ENCODE measurements at places on chromosomes 16 and 17.
A peak's percentile ranks its signal among the peaks of the same experiment; 100 is the strongest.

DNA sequence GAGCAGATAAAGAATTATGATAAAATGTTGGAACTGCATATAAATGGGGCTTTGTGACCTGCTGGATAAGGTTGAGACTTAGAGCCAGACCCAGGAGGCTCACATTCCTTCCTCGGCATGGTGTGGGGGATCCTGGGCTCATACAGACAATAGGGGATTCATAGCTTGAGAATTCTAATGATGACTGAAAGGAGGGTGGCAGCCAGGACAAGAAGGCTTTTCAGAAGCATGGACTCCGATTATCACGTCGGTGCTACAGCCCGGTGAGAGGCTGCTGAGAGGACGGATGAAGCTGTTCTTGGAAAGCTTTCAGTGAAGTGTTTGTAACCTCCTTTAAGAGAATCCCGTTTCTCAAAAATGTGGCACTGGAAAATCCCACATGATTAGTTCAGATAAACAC, 167.2 kb downstream of the ANKFN1 start:
- no peaks in the 10 kb centered on the region for H3K36me3 ChIP-seq
- no peak overlapping the region for H3K4me3 ChIP-seq
- no peak overlapping the region for H3K27ac ChIP-seq
- no peaks in the 10 kb centered on the region for H3K4me1 ChIP-seq

DNA sequence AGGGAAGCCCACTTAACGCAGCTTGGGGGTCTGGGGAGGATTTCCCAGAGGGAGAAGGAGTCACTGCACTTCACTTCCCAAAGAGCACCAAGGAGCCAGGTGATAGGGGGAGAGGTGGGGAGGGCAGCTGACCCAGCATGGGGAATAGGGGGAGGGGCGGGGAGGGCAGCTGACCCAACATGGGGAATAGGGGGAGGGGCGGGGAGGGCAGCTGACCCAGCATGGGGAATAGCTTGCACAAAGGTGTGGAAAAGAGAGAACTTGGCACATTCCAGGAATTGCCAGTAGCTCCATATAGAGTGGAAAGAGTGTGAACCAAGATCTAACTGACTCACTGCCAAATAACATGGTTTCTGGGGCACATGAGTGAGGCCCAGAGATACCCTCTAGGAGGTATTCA, 110.3 kb downstream of the CCT6B start:
- no peak overlapping the region for H3K4me3 ChIP-seq
- no peaks in the 10 kb centered on the region for H3K36me3 ChIP-seq
- no peaks in the 10 kb centered on the region for H3K4me1 ChIP-seq
- no peaks in the 10 kb centered on the region for H3K27me3 ChIP-seq
- H3K27ac ChIP-seq = no peak overlapping the region

DNA sequence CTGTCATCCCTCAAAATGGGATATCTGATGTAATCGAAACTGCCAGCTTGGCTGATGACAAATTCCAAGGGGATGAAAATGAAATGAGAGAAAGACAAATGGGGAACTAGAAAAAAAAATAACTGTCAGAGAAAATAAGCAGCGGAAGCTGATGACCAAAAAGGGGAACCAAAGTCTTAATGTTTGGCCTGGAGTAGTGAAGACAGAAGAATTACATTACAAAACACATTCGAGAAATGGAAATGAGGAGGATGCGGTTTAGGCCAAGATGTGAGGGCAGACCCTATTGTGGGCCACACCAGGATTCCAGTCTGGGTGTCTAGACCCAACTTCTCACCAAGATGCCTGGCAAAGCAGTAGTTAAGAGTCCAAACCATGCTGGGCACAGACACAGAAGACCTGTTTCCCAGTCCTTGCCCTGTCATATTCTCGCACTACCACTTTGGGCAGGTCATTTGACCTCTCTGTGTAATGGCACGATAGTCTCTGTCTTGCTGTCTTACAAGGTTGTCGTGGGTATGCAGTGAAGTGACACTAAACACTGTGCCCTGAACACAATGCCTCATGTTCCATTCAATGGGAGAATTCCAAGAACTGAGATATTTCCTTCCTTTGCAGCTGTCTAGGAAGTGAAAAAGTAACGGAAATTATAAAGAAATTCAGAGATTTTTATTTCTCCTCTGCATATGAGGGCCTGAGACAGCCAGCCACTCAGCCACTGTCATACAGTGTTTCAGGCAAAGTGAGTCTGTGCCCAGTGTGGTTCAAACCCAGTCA, 12.3 kb upstream of the CCL2 start:
- no peaks in the 10 kb centered on the region for H3K27me3 ChIP-seq
- no peak overlapping the region for H3K4me3 ChIP-seq
- H3K36me3 ChIP-seq = no peaks in the 10 kb centered on the region
- no peaks in the 10 kb centered on the region for H3K4me1 ChIP-seq
- peak overlapping the region; percentile 43 for H3K27ac ChIP-seq

GRCh38 chr17:27571563-27572352, 59.2 kb upstream of the LGALS9 start:
- no peaks in the 10 kb centered on the region for H3K36me3 ChIP-seq
- no peak overlapping the region for H3K4me3 ChIP-seq
- no peaks in the 10 kb centered on the region for H3K27me3 ChIP-seq

GRCh38 chr16:81060576-81061306, 16.3 kb downstream of the C16orf46 start:
- H3K4me3 ChIP-seq = no peak overlapping the region
- H3K27me3 ChIP-seq = no peaks in the 10 kb centered on the region
- no peak for DNase-seq
- H3K4me1 ChIP-seq = no peaks in the 10 kb centered on the region

DNA sequence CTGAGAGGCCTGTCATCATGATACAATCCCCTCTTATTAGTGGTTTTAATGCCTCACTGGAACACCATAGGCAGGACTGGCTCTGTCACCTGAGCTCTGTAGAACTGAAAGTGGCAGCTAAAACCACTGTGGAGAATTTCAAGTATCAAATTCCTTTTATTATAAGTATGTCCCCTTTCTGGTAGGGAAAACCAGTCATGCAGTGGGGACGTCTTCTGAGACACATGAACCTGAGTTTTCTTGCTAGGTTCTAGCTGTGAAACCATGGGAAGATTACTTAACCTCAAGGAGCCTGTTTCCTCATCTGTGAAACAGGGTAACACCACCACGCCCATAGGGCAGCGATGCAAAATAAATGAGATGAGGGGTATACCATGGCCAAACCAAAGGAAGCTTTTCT, 4.7 kb downstream of the VAC14 start:
- peaks cover 21% of the 10 kb centered on the region for H3K4me1 ChIP-seq
- no peak overlapping the region for H3K4me3 ChIP-seq
- H3K36me3 ChIP-seq = no peaks in the 10 kb centered on the region
- no peaks in the 10 kb centered on the region for H3K27me3 ChIP-seq

- peaks cover 1% of the 10 kb centered on the region for H3K27me3 ChIP-seq
- H3K36me3 ChIP-seq = no peaks in the 10 kb centered on the region
- H3K27ac ChIP-seq = peak overlapping the region; percentile 98
- DNase-seq = no peak
- peaks cover 14% of the 10 kb centered on the region for H3K4me1 ChIP-seq
- no peak overlapping the region for H3K4me3 ChIP-seq
Observed at GRCh38 chr17:80456465-80457235, 19.8 kb downstream of the NPTX1 start.

DNA sequence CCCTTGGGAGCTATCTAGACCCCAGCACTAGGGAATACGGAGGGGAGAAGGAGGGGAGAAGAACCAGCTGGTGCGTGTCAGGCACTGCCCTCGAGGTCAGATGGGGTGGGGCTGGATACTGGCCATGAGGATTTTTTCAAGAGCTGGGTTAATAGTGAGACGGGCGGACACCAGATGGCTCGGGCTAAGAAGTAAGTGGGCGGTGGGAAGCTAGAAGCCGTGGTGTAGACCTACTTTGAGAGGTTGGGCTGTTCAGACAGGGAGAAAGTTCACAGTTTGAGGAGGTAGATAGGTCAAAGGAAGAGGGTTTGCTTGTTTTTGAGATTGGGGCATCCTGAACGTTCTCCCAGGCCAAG, 303.8 kb downstream of the SEC14L1 start:
- H3K27me3 ChIP-seq = no peaks in the 10 kb centered on the region
- peaks cover 56% of the 10 kb centered on the region for H3K4me1 ChIP-seq
- no peak overlapping the region for H3K4me3 ChIP-seq
- peak; percentile 49 for DNase-seq
- H3K36me3 ChIP-seq = no peaks in the 10 kb centered on the region

DNA sequence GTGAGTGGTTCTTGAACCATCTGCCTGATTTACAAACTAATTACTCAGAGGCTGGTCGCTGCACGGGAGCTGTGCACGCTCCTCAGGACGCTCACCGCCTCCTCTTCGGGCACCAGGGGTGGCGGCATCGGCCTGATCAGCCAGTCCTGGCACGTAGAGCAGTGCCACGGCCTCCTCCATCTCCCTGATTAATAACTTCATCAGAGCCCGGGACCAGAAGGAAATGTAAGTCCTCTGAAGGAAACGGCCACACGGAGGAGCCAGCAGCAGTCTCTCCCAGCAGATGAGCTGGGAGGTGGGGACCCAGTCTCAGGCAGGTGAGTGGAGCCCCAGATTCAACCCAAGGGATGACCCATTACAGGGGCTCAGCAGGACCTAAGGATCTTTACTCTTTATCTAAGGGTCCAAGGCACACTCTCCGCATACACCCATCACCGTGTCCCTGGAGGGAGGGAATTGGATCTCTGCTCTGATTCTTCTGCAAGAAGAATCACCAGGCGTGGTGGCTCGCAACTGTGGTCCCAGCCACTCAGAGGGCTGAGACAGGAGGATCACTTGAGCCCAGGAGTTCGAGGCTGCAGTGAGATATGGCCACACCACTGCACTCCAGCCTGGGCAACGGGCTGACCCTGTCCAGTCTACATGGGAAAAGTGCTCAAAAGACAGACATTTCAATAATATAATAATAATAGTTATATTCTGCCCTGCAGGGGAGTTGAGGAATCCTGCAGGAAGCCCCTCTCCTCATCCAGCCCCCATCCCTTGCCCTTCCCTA, 366.5 kb downstream of the SEC14L1 start:
- no peaks in the 10 kb centered on the region for H3K36me3 ChIP-seq
- H3K4me3 ChIP-seq = no peak overlapping the region
- peak; percentile 3 for DNase-seq
- H3K27me3 ChIP-seq = no peaks in the 10 kb centered on the region
- H3K4me1 ChIP-seq = no peaks in the 10 kb centered on the region

DNA sequence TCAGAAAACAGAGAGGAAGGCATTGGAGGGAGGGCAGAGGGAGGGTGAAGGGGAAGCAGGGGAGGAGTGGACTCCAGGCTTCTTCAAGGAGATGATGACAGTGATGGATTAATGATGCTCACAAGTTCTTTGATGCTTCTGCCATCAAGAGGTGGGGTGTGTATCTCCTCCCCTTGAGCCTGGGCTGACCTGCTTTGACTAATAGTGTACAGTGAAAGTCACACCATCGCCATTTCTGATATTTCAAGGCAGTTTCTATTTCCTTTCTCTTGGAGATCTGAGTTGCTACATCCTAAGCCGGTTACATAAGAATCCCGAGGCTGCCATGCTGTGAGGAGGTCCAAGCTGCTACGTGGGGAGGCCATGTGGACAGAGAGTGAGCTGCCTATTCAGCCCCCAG, 312.5 kb downstream of the MAF start:
- H3K36me3 ChIP-seq = no peaks in the 10 kb centered on the region
- DNase-seq = no peak
- H3K4me3 ChIP-seq = no peak overlapping the region
- no peaks in the 10 kb centered on the region for H3K27me3 ChIP-seq
